ENCODE measurements at places on chromosomes 1 and 21.
A peak's percentile ranks its signal among the peaks of the same experiment; 100 is the strongest.

DNA sequence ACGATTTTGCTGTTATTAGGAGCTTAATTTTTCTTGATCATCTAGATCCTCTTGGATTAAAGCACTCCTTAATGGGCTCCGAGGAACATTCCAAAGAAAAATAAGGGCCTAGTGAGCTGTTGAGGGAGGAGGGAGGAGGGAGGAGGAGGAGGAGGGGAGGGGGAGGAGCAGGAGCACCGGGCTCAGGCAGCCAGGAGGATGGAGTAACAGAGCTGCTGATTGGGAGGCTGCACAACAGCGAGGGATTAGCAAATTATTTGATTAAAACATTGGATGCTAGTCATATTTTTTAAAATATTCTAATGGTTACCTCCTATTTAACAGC is 302.1 kb upstream of the RRP15 start:
- no peak for DNase-seq

- peak; percentile 41 for DNase-seq
Measured at GRCh38 chr1:248618878-248619277, 16.0 kb downstream of the OR2T11 start.

DNA sequence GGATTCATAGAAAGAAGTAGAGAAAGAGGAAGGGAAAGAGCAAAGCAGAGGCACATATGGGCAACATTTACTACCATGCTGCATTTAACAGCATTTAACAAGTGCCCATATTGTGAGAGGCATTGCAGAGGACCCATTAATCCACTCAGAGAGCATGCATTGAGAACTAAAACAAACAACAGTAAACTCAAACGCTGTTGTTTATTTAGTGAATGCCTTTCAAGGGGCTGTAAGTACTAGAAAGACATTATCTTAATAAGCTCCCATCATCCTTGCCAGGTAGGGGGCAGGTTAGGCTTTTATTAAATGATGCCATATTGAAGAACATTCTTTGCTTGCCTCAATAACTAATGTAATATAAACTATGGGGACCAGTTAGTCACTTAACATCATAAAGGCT is 254.3 kb upstream of the DAB1 start:
- DNase-seq: no peak

- no peak for DNase-seq
Measured at GRCh38 chr1:109253803-109254620, 4.7 kb downstream of the CELSR2 start.

- DNase-seq: no peak
Measured at GRCh38 chr1:210323957-210324356, 4.7 kb upstream of the HHAT start.

GRCh38 chr1:78088015-78088414 is 42.2 kb downstream of the GIPC2 start:
- no peak for DNase-seq

GRCh38 chr1:233695901-233696300 is 82.0 kb downstream of the KCNK1 start:
- peak; percentile 7 for DNase-seq

GRCh38 chr1:156103521-156103947 is 11.0 kb upstream of the LMNA start:
- DNase-seq: peak; percentile 49

DNA sequence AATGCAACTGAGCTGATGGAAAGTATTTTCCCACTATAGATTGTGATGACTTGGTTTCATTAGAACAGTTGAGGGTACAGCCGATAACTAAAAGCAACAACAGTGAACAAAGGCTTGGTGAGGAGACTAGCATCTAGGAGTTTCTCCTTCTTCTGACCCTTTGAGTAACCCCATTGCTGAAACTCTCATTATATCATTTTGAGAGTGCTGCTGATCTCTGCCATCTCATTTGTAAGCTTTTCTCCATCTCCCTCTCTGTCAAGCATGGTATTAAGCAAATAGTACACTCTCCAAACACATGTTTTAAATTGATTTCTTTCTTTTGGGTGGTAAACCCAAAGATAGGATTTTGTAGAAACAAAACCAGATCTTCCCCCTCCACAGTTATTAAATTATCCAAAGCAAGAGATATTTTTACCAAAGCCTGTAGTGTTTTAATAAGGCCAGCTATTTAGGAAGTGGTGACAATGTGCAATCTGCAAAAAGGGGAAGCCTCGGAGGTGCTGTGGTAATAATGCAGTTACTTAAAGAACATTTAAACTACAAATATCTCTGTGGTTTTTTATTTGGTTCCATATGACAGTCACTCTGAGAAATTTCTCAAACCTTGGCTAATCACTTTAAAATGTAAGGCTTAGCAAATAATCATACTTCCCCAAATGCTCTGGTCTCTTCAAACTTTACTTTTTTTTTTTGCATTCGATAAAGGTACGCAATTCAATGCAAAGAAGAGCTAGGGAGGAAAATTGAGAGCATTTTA is 287.5 kb downstream of the HLX start:
- no peak for DNase-seq

DNA sequence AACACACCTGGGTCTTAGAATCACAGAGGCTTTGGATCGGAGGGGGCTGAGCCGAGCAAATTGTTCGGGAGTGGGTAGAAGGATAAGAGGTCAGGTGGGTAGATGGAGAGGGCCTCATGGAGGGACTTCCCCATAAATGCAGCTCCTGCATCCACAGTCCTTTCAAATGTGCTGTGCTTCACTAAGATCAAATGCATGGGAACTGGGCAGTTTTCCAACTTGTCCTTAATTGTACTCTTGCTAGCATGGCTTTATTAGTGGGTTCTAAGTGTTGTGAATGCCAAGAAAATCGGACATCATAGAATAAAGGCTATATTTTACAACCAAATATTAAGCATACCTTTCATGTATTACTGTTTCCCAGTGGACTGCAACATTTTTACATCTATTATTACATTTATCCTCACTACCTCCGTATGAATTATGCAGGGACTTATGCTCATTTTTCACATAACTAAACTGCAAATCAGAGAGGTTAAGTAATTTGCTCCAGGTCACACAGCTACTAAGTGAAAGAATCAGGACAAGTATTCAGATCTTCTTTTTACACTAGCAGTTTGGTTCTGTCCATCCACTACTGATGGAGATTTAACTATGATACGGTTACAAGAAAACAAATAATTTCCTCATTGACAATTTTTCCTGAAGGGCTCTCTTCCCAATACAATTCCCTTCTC is 174.5 kb upstream of the RUNX1 start:
- DNase-seq: no peak

GRCh38 chr1:160251011-160251410 is 11.3 kb downstream of the DCAF8 start:
- no peak for DNase-seq

- DNase-seq: no peak
Measured at GRCh38 chr1:51381964-51382363, 51.6 kb upstream of the TTC39A start.

DNA sequence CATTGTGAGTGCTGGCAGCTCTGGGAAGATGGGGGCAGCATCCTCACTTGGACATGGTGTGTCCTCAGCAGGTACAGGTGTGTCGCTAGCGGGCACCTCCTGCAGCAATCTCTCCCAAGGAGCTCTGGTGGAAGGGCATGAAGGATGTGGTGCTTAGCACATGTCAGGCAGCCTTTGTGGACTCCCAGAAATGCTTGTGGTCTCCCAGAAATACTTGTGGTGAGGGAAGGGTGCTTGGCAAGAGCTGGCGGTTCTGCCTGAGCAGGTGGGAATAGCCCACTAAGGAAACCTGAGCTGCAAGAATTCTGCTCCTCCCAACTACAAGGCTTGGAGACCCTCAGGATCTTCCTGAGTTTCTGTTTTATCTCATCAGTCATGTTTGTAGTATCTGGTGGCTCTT is 371.6 kb downstream of the PRDM2 start:
- no peak for DNase-seq

DNA sequence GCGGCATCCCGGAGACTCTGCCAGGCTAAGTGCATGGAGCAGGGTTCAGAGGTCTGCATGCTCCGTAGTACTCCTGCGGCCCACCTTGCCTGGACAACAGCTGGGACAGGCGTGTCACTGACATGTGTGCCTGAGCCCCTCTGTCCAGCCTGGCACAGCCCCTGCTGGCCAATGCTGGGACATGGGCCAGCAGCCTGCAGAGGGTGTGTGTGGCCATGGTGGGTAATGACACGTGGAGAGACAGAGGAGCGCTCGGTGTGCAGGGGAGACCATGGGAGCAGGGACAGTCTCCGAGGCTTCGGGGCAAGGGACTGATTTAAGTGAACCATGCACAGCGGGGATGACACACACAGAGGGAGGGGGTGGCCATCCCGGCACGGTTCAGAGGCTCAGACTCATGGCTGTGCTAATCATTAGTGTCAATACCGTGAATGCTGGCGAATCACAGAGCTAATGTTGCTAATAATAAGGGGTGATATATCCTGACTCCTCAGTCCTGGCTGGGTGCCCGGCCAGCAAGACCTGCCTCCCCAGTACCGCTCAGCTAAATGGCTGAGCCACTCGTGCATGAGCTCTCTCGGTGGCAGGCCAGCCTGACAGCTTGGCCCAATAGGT is 41.5 kb downstream of the IGSF21 start:
- DNase-seq: no peak

DNA sequence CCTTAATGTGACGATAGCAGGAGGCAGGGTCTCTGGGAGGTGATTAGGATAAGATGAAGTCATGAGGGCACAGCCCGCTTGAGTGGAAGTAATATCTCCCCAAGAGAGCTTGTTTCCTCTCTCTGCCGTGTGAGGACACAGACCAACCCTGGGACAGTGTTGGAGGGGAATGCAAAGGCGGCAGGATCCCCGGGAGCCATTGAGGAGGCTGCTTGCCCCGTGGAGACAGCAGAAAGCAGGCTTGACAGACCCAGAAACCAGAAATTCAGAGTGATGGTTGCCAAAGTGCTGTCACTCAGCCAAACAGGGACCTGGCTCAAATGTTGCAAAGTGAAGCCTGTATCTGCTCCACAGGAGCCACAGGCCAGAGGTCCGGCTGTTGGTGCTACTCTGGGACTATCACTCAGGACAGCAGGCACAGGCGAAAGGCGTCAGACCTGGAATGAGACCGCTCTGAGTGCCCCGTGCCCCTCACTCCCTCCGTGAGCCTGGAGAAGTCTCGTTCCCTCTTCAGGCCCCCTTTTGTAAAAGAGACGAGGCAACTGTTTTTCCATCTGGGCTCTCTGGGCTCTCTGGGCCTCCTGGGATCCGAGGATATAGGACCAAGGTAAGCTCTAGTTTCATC is 96.6 kb upstream of the VANGL1 start:
- no peak for DNase-seq

DNA sequence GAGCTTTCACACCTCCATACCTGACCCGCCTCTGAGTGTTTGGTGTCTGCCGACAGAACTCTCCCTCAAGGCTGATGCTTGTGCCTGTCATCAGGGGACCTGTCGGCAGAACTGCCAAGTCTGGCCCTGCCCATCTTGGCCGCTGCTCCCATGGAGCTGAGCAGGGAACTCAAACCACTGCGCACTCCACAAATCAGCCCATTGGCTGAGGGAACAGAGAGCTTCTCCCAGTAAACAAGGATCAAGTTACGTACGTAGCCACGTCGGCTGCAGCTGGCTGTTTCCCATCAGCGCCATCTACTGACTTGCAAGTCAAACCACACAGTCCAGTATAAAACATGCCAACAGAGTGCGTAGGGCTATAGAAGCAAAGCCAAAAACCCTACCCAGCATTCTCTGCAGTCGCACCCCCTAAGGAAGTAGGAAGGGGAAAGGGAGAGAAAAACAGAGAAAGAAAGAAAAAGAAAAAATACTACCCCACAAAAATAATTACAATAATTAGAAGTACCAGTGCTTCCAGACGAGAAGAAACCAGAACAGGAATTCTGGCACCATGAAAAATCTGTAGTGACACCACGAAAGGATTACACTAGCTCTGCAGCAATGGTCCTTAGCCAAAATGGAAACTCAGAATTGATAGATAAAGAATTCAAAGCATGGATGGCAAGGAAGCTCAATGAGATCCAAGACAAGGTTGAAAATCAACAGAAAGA is 13.1 kb downstream of the KRTAP13-1 start:
- peak; percentile 50 for DNase-seq

DNA sequence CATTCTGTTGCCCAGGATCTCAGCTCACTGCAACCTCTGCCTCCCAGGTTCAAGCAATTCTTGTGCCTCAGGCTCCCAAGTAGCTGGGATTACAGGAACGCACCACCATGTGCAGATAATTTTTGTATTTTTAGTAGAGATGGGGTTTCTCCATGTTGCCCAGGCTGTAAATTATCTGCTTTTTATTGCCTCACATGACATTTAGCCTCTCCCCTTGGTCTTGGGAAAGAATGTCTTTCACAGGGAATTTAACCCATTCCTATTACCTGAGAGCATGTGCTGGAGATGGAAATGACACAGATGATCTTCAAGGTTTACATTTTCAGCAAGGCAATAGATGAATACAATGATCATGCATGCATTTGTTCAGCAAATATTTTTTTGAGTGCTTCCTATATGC is 75.8 kb downstream of the NID1 start:
- DNase-seq: no peak

- peak; percentile 1 for DNase-seq
Measured at GRCh38 chr1:188027613-188028012, 1198.9 kb downstream of the PLA2G4A start.

GRCh38 chr1:208209896-208210589 is 34.1 kb downstream of the PLXNA2 start:
- DNase-seq: no peak

DNA sequence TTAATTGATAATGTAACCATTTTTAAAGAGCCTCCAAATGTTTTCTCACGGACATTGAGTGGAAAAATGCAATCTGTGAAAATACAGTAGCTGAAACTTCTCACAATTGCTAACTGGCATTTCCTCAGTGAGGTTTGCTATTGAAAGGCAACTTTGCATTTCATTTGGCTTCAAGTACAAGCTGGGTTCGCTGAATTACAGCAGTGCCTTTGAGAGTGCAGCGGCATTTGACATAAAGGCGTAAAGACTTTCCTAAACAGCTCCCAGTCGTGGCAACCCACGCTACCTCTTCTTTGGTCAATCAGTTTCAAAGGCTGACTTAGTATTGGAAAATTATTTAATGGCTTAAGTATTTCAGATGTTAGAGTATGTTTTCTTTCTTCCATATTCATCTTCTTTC is 39.3 kb upstream of the ZBTB18 start:
- no peak for DNase-seq

- no peak for DNase-seq
Measured at GRCh38 chr1:234106032-234106431, 201.6 kb downstream of the SLC35F3 start.

DNA sequence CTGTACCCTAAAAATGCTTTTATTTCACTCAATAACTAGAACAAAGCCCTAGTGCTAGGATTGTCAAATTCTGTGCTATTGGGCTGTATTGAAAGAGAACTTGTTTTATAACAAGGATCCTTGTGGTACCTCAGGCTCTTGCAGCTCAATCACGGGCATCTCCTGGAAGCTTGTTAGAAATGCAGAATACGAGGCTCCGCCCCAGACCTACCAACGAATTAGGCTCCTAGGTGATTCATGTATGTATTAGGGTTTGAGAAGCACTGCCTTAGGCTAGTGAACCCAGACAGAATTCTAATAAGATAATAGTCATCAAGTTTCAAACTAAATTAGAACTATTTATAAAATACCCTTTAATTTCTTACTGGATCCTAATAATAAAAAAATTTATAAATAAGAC is 45.6 kb downstream of the ZZZ3 start:
- no peak for DNase-seq

GRCh38 chr1:98327220-98327861 is 334.2 kb upstream of the SNX7 start:
- DNase-seq: no peak
